Osteoblast (primary cell): ENCODE measurements at places on chromosomes 7 and 10. TPM values are rescaled to one million over a fixed set of nuclear protein-coding genes. Genes with fewer than 3 reads are reported as not detected.
A peak's percentile ranks its signal among the peaks of the same experiment; 100 is the strongest.

The RASA4B gene
- total RNA-seq: 1.8 and 3.3 TPM in 2 replicates

The WDR91 gene
- 7.1 and 8.7 TPM in 2 replicates for total RNA-seq

- no peak overlapping the region for H3K27ac ChIP-seq
- H3K4me1 ChIP-seq: no peaks in the 10 kb centered on the region
- DNase-seq: peak; percentile 8
- no peaks in the 10 kb centered on the region for H3K27me3 ChIP-seq
These were observed 220.6 kb upstream of the RHOBTB1 start for GRCh38 chr10:61164458-61165160.

- H3K27me3 ChIP-seq: no peaks in the 10 kb centered on the region
- H3K36me3 ChIP-seq: no peaks in the 10 kb centered on the region
These were observed 4.0 kb downstream of the VSIR start for GRCh38 chr10:71769279-71769823.

DNA sequence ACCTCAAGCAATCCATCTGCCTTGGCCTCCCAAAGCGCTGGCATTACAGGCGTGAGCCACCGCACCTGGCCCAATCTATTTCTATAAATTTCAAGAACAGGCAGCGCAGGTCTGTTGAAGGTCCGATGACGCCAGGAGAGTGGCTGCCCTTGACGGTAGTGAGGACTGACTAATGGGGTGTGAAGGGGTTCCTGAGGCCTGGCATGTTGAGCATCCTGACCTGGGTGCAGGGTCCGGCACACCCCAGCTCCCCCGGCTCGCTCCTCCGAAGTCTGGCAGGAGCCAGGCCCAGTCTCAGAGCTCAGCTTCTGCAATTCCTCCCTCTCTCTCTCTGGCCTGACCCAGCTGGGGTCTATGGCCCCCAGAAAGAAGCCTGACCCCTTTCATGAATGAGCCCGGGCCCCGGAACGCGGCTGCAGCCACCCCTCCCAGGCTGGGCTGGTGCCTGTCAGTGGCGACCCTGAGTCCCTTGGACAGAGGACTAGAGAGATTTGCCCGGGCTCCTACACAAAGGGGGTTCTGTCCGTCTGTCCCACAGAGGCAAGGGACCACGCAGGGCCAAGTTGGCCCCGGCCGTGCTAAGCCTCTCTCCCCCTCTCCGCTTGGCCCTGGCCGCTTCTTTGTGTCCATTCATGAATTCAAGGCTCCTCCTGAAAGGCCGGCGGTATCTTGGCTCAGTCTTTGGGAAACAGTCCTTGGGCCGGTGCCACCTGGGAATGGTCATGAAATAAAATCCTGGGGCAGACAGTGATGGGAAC, 18.8 kb downstream of the MMD2 start:
- H3K4me1 ChIP-seq: no peaks in the 10 kb centered on the region
- no peak overlapping the region for H3K27ac ChIP-seq
- no peak for DNase-seq
- H3K27me3 ChIP-seq: no peaks in the 10 kb centered on the region
- no peaks in the 10 kb centered on the region for H3K36me3 ChIP-seq
